Activated T-cell treated with anti-CD3 and anti-CD28 coated beads, Interleukin-2, amount 50 U/mL, for 4 hours (primary cell): ENCODE measurements at places on chromosomes 12 and 14. TPM values are rescaled to one million over a fixed set of nuclear protein-coding genes. Genes with fewer than 3 reads are reported as not detected.

Gene SLC4A8
- 0.82 TPM for total RNA-seq

Gene ITPR2
- 21.0 TPM for total RNA-seq

Gene CLEC2B
- total RNA-seq = 8.4 TPM

Gene NOVA1
- total RNA-seq = not detected

Gene TRPV4
- total RNA-seq = not detected

Gene RPL10L
- total RNA-seq = not detected

Gene BCL11B
- 54.6 TPM for total RNA-seq

Gene E2F7
- total RNA-seq = 2.0 TPM

Gene LMNTD1
- not detected for total RNA-seq

Gene FAM181A
- total RNA-seq = not detected

Gene TPPP2
- total RNA-seq = not detected

Gene C12orf50
- not detected for total RNA-seq

Gene PTPRQ
- total RNA-seq = not detected

Gene CCDC197
- total RNA-seq = 0.35 TPM

Gene LRP1-AS
- total RNA-seq = not detected

Gene GCN1
- total RNA-seq = 192 TPM

Gene COCH
- total RNA-seq = 0.87 TPM

Gene SLCO1B1
- not detected for total RNA-seq

Gene ACOT4
- 3.6 TPM for total RNA-seq

Gene TRHDE
- not detected for total RNA-seq

Gene GPR162
- total RNA-seq = 0.38 TPM

Gene FSCB
- total RNA-seq = not detected

Gene RPS6KL1
- total RNA-seq = 20.7 TPM

Gene SERPINA6
- total RNA-seq = not detected

Gene MEG3
- total RNA-seq = 1.3 TPM

Gene HECTD4
- total RNA-seq = 22.4 TPM

Gene CPSF6
- 94.5 TPM for total RNA-seq

Gene SLC6A13
- not detected for total RNA-seq

Gene DPF3
- total RNA-seq = 0.48 TPM

Gene BHLHE41
- total RNA-seq = 0.28 TPM

Gene OTOGL
- total RNA-seq = not detected

Gene MMAB
- 38.4 TPM for total RNA-seq

Gene COX8C
- not detected for total RNA-seq

Gene DNAH10
- total RNA-seq = 0.20 TPM

Gene CISTR
- total RNA-seq = not detected

Gene SMAGP
- 0.79 TPM for total RNA-seq

Gene AVPR1A
- 0.03 TPM for total RNA-seq

Gene GCH1
- 39.4 TPM for total RNA-seq

Gene GLT1D1
- 0.15 TPM for total RNA-seq

Gene SLC25A47
- not detected for total RNA-seq

Gene RAB5B
- 22.6 TPM for total RNA-seq

Gene RIMBP2
- total RNA-seq = not detected

Gene FAM186B
- total RNA-seq = 0.38 TPM

Gene AQP6
- not detected for total RNA-seq
